M059J (cell line): ENCODE measurements at places on chromosomes 5 and 9.

- DNase-seq: peak; percentile 63
These were observed 2.2 kb downstream of the DNAJB5 start for GRCh38 chr9:34991607-34992375.

GRCh38 chr9:111743275-111743674, 51.5 kb downstream of the SHOC1 start:
- DNase-seq: peak; percentile 89

- DNase-seq: peak; percentile 64
These were observed 59.8 kb downstream of the TNC start for GRCh38 chr9:115058175-115058574.

DNA sequence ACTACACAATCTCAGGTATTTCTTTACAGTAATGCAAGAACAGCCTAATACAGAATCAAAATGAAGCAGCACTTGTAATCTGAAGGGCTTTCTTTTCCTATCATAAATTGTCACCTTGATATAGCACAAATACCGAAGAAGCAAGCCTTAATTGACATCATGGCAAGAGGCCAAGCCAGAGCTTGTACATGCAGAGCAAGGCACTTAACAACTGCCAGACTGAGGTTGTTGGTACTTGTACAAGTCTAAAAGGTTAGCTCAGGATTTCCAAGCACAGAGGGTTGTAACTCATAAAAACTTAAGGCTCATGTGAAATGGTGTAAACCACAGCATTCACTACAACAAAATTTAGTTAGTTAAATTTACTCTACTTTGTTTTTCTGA, 158.8 kb upstream of the SPEF2 start:
- peak; percentile 43 for DNase-seq

DNA sequence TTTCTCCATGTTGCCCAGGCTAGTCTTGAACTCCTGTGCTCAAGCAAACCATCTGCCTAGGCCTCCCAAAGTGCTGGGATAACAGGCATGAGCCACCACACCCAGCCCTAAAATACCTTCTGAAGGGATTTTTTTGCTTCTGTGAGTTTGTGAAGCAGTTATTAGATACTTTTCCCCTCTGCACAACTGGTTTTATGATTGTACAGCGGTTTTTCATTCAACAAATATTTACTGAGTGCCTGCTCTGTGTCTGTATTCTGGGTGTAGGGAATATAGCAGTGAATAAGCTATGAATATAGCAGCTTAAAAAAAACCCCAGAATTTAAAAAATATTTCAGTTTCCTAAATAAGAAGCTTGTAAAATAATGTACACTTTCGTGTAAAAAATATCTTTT, 2.3 kb downstream of the SNX24 start:
- no peak for DNase-seq

DNA sequence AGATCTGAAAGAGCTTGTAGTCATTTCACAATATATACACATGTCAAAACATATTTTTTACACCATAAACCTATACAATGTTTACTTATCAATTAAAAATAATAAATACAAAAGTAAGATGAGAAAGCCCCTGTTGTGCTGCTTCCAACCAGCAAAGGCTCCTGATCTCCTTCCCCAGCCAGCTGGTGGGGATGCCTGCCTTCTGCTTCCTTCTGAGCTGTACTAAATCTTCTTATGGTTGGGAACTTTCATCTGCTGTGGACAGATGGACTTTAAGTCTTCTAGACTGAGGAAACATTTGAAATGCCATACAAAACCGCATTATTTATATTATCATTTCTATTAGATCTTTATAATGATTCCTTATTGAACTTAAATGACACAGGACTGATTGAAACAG, 745.3 kb upstream of the CHD1 start:
- no peak for DNase-seq

- DNase-seq: no peak
These were observed 331.7 kb upstream of the PANK3 start for GRCh38 chr5:168910874-168911273.

DNA sequence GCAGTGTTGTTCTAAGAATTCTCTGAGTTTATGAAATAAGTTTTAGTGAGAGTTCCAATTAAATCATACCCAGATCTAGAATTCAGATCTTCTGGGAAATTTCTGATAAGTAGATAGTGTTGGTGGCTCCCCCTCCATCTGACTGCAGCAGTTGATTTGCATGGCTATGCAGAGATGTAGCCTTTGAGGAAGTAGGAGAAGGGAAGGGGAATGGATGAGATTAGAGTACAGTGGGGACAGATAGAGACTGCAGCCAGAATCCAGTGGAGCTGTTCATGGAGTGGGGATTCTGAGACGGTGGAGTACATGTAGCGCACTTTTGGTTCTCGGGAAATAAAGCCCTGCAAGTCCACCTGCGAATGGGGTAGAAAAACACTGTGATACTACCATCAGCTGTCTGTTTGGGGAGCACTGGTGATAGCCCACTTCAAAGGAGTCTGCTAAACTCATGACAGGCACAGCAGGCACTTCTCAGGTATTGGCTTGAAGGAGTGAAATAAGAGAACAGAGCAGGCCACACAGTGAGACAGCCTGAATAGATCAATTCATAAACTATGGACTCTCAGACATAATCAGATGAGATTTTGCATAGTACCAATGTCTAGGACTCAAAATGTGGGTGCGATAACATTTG, 96.8 kb downstream of the ALDH1A1 start:
- no peak for DNase-seq

DNA sequence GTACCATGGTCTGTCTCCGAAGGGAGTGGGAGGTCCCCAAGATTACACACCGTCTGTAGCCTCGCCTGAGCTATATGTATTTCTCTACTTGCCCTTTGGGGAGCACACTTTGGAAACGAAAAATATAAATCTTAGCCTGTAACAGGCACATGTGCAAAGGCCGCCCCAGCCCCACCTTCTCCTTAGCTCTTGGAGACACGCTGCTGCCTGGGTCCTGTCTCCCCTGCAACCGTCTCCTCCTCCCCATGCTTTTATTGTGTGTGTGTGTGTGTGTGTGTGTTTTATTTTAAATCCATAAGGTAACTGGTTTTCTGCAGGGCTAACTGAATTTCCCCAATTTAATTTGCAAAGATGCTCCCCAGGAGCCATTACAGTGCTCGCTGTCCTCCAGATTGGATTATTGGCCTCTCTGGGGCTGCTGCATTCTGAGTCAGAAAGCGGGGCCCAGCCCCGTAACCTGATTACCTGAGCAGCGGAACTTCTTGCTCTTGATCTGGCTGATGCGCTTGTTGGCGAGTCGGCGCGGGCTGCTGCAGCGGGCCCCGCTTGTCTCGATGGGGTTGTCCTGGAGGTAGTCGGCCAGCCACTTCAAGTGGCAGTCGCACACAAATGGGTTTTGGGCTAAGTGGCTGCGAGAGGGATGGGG, 193.3 kb upstream of the PANK3 start:
- DNase-seq: no peak

DNA sequence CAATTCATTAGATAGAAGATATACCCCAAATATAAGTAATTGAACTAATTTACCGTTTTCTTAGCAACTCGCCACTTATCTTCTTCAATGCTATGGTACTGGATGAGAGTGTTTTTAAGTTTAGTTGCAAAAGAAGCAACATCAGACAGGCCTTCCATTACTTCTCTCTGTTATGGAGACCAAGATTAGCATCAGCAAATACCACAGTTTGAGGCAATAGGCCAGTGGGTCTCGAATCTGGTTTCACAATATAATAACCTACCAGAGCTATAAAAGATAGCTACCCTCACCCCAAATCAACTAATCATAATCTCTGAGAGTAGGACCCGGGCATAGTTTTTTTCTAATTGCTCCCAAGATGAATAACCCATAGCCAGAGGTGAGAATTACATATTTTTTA, 5.1 kb downstream of the STARD4 start:
- DNase-seq: no peak

DNA sequence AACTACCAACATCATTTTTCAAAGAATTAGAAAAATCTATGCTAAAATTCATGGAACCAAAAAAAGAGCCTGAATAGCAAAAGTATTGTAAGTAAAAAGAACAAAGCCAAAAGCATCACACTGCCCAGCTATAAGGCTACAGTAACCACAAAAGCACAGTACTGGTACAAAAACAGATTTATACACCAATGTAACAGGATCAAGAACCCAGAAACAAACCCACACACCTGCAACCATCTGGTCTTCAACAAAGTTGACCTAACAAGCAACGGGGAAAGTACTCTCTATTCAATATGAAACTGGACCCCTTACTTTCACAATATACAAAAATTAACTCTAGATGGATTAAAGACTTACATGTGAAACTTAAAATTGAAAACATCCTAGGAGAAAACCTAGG, 94.2 kb upstream of the TARS1 start:
- DNase-seq: no peak

GRCh38 chr5:36237751-36238150, 4.0 kb downstream of the NADK2 start:
- peak; percentile 26 for DNase-seq

GRCh38 chr5:176693477-176693851, 46.2 kb downstream of the TSPAN17 start:
- DNase-seq: no peak

- peak; percentile 29 for DNase-seq
These were observed 99.9 kb upstream of the PPP1R26 start for GRCh38 chr9:135379540-135380267.

GRCh38 chr9:75692309-75692708, 198.2 kb upstream of the PCSK5 start:
- no peak for DNase-seq

- peak; percentile 59 for DNase-seq
These were observed 107.9 kb downstream of the INVS start for GRCh38 chr9:100206899-100207298.

DNA sequence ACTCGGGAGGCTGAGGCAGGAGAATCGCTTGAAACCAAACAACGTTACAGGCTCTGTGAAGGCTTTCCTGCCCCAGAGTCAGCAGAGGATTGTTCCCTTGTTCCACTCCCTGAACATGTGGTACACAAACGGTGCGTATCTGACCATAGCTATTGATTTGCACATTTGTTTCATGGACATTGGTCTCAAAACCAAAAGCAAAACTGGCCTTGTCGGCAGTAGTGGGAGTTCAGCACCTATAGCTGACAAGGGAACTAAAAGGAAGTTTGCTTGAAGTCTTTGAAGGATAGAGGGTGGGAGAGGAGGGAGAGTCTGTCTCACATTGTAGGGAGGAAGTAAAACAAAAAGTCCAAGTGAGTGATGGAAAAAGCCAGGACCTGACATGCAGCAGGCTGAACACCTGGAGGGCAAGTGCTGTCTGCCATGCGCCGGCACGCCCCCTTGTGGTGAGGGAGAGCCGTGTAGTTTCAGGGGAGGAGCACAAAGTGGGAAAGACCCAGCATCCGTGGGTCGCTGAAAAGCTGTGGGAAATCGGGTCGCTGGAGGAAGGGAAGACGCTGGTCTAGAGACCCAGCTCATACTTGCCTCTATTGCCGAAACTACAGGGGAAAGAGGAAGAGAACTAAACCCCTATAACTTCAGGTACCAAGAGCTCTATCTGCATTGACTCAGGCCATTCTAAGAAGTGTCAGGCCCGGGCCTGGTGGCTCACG, 58.0 kb downstream of the RAD23B start:
- DNase-seq: peak; percentile 68

- DNase-seq: no peak
These were observed 217.6 kb downstream of the PBX3 start for GRCh38 chr9:125964702-125965225.
